ENCODE measurements at places on chromosomes 4 and X. TPM values are rescaled to one million over a fixed set of nuclear protein-coding genes. Genes with fewer than 3 reads are reported as not detected.

DNA sequence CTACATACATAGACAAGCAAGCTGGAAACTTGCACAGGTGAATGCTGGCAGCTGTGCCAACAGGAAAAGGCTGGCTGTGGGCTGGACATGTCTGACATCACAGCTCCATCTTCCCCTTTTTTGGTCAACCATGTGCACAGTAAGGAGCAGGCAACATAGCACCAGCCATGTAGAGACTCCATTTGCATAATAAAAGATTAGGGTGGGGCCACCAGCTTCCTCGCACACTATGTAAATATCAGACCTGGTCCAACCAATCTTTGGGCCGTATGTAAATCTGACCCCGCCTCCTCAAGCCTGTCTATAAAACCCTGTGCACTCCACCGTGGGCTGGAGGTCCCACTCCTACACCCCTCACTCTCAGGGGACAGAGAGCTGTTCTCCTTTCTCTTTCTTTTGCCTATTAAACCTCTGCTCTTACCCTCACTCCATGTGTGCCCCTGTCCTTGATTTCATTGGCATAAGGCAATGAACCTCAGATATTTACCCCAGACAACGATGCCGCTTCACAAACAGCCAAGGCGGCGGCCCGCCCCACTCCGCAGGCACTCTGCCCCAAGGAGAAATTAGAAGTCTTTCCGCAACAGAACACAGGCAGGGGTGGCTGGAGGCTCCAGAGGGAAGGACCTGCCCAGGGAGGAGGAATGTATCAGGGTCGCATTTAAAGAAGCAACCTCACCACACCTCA, 862.2 kb downstream of the TRIML1 start:
- H3K27ac ChIP-seq, result no peak overlapping the region
- H3K4me3 ChIP-seq, result no peak overlapping the region
- no peaks in the 10 kb centered on the region for H3K27me3 ChIP-seq
- H3K36me3 ChIP-seq, result no peaks in the 10 kb centered on the region
- no peak for DNase-seq

The P2RY4 gene
- not detected for total RNA-seq

The PRSS12 gene
- not detected for total RNA-seq

GRCh38 chr4:55650483-55650882, 14.4 kb upstream of the NMU start:
- H3K4me3 ChIP-seq, result no peak overlapping the region
- no peak overlapping the region for H3K27ac ChIP-seq
- no peaks in the 10 kb centered on the region for H3K36me3 ChIP-seq
- no peaks in the 10 kb centered on the region for H3K27me3 ChIP-seq
- DNase-seq, result no peak
- no peaks in the 10 kb centered on the region for H3K4me1 ChIP-seq

DNA sequence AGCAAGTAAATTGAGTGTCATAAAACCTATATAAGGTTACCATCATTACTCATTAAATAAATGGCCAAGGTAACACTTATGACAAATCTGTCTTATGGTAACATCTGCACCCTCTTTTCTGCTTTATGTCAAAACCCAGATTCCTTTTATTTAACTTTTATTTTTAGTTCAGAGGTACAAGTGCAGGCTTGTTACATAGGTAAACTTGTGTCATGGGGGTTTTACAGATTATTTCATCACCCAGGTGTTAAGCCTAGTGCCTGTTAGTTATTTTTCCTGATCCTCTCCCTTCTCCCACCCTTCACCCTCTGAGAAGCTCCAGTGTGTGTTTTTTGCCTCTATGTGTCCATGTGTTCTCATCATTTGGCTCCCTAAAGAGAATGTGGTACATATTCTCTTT, 930.7 kb downstream of the CCSER1 start:
- H3K27me3 ChIP-seq, result no peaks in the 10 kb centered on the region
- no peak overlapping the region for H3K27ac ChIP-seq
- H3K4me3 ChIP-seq, result no peak overlapping the region
- no peaks in the 10 kb centered on the region for H3K36me3 ChIP-seq
- H3K4me1 ChIP-seq, result no peaks in the 10 kb centered on the region

All from CD8-positive, alpha-beta memory T cell (primary cell).